Stimulated activated naive CD8-positive, alpha-beta T cell treated with anti-CD3 and anti-CD28 coated beads, Interleukin-15, Interleukin-2, amounts not matched to agents 100 U/mL and 50 U/mL, for 24 hours (primary cell): ENCODE measurements at places on chromosomes 1 and 21.

DNA sequence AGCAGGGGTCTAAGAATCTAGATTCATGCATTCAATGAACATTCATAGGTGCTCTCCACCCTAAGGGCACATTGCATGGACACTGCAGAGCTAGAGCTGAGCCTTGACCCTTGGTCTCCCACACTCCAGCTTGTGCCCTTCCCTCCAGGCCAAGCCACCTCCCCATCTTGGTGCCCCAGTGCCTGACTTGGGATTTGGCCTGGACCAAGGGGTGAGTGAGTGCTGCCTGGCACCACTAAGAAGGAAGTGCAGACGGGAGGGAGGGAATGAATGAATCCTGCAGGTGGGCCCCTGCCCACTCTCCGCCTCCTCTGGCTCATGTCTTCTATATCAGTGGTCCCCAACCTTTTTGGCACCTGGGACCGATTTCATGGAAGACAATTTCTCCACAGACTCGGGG, 146.7 kb downstream of the TRABD2B start:
- DNase-seq, result no peak

DNA sequence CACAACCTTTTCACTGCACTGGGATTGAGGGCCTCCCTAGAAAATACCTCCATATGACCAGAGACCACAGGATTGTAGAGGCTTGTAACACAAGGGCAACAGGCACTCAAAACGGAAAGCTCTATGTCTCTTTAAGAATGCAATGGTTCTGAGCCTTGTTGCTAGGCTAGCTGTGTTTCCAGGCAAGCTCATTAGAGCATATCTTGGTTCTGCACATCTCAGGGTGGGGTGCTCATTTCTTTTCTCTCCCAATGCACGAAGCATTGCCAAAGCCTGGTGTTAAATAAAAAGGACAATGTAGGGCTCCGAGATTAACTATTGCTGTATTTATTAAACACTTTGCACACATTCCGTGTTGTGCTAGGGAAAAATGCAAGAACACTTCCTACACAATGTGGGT, 315.9 kb downstream of the PRDM2 start:
- DNase-seq, result no peak

DNA sequence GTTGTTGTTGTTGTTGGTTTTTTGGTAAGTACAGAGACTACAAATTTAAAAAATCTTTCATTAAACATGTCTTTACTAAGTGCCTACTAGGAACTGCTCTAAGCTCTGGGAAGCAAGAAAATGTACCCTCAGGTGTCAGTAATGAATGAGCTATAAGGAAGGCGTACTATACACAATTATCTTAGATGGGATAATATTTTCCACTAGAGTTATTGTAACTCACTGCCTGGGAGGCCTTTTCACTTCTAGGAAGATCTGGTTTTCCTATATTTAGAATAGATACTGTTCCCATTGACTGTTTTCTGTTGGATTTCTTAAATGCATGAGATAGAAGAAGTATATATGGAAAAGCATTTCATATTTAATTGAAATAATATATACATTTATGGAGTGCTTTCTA, 19.6 kb downstream of the CLIC4 start:
- no peak for DNase-seq

- no peak for DNase-seq
These were observed 107.0 kb downstream of the CTH start for GRCh38 chr1:70518106-70518505.

DNA sequence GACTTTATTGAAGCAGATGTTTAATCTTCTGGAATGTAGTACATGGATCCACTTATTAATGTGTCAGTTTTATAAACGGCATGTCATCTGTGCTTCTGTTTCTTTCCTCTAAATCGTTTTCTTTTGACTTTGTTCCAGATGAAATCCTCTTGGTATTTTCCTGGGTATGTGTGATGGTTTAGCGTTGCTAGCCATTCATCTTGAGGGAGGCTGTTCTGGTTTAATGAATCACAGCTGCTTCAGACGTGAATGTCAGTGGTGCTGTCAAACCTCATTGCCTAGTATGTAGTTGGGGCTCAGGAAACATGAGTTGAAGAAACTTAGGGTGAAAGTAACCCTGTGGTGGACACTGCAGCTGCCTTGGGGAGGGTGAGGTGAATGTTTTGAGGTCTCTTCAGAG, 33.2 kb downstream of the KCNK1 start:
- DNase-seq, result no peak

- DNase-seq, result no peak
These were observed 240.3 kb downstream of the HHIPL2 start for GRCh38 chr1:222307621-222308020.
